ENCODE measurements at places on chromosomes 5 and 9. TPM values are rescaled to one million over a fixed set of nuclear protein-coding genes. Genes with fewer than 3 reads are reported as not detected.

- H3K4me3 ChIP-seq: no peak overlapping the region
- DNase-seq: no peak
- H3K36me3 ChIP-seq: peaks cover 7% of the 10 kb centered on the region
- H3K4me1 ChIP-seq: no peaks in the 10 kb centered on the region
- no peak overlapping the region for H3K27ac ChIP-seq
These were observed 41.0 kb downstream of the FXN start for GRCh38 chr9:69076550-69076949.

The TSSK1B gene
- not detected for total RNA-seq

The ZNF483 gene
- total RNA-seq: 3.0 TPM

DNA sequence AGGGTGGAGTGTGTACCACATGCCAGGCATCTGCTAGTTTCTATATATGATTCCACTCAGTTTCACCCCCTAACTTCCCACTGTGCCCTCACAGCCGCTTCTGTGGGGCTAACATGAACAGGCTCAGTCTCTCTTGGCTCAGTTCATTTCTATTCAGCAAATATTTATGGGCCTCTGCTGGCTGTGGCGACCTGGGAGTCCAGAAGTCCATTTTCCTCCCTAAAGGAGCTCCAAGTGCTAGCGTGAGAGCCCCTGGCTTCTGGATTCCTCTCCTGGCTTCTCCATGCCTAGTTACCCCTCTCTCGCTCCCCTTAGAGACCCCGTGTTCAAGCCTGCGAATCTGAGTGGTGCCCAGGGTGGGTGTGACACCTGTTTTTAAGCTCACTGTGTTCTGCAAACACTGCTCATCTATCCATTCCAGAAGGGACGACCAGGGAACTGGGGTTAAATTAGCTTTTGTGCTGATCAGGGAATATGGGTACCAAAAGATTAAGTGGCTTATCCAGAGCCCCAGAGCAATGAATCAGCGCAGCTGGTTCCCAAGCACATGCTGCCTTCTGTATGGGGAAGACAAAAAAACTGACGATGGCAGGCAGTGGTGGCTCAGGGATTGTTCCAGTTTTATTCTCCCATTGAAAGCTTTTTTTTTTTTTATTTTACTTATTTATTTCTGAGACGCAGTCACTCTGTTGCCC is 57.6 kb downstream of the HMCN2 start:
- DNase-seq: no peak
- H3K27me3 ChIP-seq: peaks cover 11% of the 10 kb centered on the region
- H3K27ac ChIP-seq: no peak overlapping the region
- no peaks in the 10 kb centered on the region for H3K4me1 ChIP-seq

DNA sequence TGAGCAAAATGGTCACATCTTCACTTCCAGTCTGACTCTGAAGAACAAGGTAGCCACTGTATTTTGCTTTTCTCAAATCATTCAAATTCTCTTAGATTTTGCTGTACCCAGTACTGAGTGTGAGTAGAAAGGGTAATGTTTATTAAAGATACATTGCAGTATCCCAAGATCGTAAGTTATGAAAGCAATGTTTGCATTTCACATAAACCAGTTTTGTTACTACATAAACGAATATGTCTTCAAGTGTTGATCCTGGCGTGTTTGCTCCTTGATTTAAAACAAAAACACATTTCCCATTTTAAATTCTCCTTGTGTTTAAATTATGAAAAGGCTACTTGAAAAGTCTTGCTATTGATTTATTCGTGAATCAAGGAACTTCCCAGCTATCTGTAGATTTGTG is 22.0 kb downstream of the SNX30 start:
- no peak overlapping the region for H3K4me3 ChIP-seq
- no peaks in the 10 kb centered on the region for H3K27me3 ChIP-seq
- no peaks in the 10 kb centered on the region for H3K36me3 ChIP-seq
- H3K4me1 ChIP-seq: peaks cover 38% of the 10 kb centered on the region
- no peak for DNase-seq
- no peak overlapping the region for H3K27ac ChIP-seq

GRCh38 chr9:131629226-131629500 is 83.8 kb downstream of the PRRT1B start:
- H3K4me3 ChIP-seq: no peak overlapping the region
- peaks cover 7% of the 10 kb centered on the region for H3K36me3 ChIP-seq
- peaks cover 24% of the 10 kb centered on the region for H3K4me1 ChIP-seq
- no peaks in the 10 kb centered on the region for H3K27me3 ChIP-seq
